Epithelial cell of umbilical artery (primary cell): ENCODE measurements at places on chromosomes 11 and 22. TPM values are rescaled to one million over a fixed set of nuclear protein-coding genes. Genes with fewer than 3 reads are reported as not detected.

The VWA5A gene
- total RNA-seq: 13.7 and 18.5 TPM in 2 replicates

The OR5D18 gene
- not detected in 2 replicates for total RNA-seq

The CD59 gene
- 971 and 1,074 TPM in 2 replicates for total RNA-seq

The CREB3L1 gene
- 0.32 and 1.2 TPM in 2 replicates for total RNA-seq

The EFCAB6 gene
- total RNA-seq: 0.30 and 0.65 TPM in 2 replicates

The APOL1 gene
- total RNA-seq: 10.7 and 75.2 TPM in 2 replicates

The CYP2D6 gene
- total RNA-seq: not detected in 2 replicates

The SLC6A5 gene
- not detected in 2 replicates for total RNA-seq

The SGSM1 gene
- under 0.01 and 0.30 TPM in 2 replicates for total RNA-seq

The CCDC87 gene
- under 0.01 and 0.15 TPM in 2 replicates for total RNA-seq

The GALNT18 gene
- total RNA-seq: 12.0 and 14.0 TPM in 2 replicates

The SYT7 gene
- under 0.01 and 0.30 TPM in 2 replicates for total RNA-seq

The NRIP3 gene
- total RNA-seq: 7.0 and 24.0 TPM in 2 replicates

The TLCD5 gene
- 5.5 and 9.3 TPM in 2 replicates for total RNA-seq

The SCGB1D2 gene
- not detected in 2 replicates for total RNA-seq

The OR8G5 gene
- total RNA-seq: not detected in 2 replicates

The PIH1D2 gene
- 1.2 and 1.9 TPM in 2 replicates for total RNA-seq

The CHRDL2 gene
- total RNA-seq: not detected in 2 replicates

The KRTAP5-8 gene
- not detected in 2 replicates for total RNA-seq

The TRIM49D1 gene
- not detected in 2 replicates for total RNA-seq

The KRTAP5-1 gene
- total RNA-seq: not detected in 2 replicates

The SMC1B gene
- total RNA-seq: 0.15 TPM in 1 of 2 replicates, not detected in the other

The PHRF1 gene
- total RNA-seq: 24.5 and 26.0 TPM in 2 replicates

The TMEM184B gene
- total RNA-seq: 19.6 and 22.7 TPM in 2 replicates

The ROBO4 gene
- 132 and 166 TPM in 2 replicates for total RNA-seq

The HORMAD2 gene
- not detected in 2 replicates for total RNA-seq

The PGA5 gene
- not detected in 2 replicates for total RNA-seq

The TSGA10IP gene
- total RNA-seq: not detected in 2 replicates

The ESAM gene
- 69.8 and 70.7 TPM in 2 replicates for total RNA-seq

The DGCR6 gene
- 1.9 and 2.4 TPM in 2 replicates for total RNA-seq

The NPTXR gene
- total RNA-seq: 0.32 and 0.46 TPM in 2 replicates

The ZNF280B gene
- total RNA-seq: 0.97 and 1.4 TPM in 2 replicates

The LGALS12 gene
- total RNA-seq: not detected in 2 replicates

The DEFB131B gene
- total RNA-seq: not detected in 2 replicates

The GP1BB gene
- total RNA-seq: 1.6 TPM in 1 of 2 replicates, not detected in the other

The KRTAP5-2 gene
- not detected in 2 replicates for total RNA-seq

The ME3 gene
- 51.3 and 87.7 TPM in 2 replicates for total RNA-seq

The APOBEC3A gene
- total RNA-seq: not detected in 2 replicates

The TEX54 gene
- not detected in 2 replicates for total RNA-seq

The ANKK1 gene
- not detected in 2 replicates for total RNA-seq

The SNU13 gene
- total RNA-seq: 84.8 and 96.7 TPM in 2 replicates

The CNIH2 gene
- not detected in 2 replicates for total RNA-seq

The GPHA2 gene
- total RNA-seq: not detected in 2 replicates

The ANO9 gene
- not detected in 2 replicates for total RNA-seq

The CLCF1 gene
- 0.61 and 1.3 TPM in 2 replicates for total RNA-seq

The SPON1 gene
- not detected in 2 replicates for total RNA-seq

The RAPSN gene
- under 0.01 and 0.30 TPM in 2 replicates for total RNA-seq

The F2 gene
- not detected in 2 replicates for total RNA-seq

The RAB36 gene
- 1.6 and 2.4 TPM in 2 replicates for total RNA-seq

The MIAT gene
- total RNA-seq: 0.32 and 0.46 TPM in 2 replicates

The LAYN gene
- 1.8 and 3.9 TPM in 2 replicates for total RNA-seq

The FAT3 gene
- total RNA-seq: under 0.01 TPM in 2 replicates

The XKR3 gene
- not detected in 2 replicates for total RNA-seq

The FBXO7 gene
- 43.2 and 44.8 TPM in 2 replicates for total RNA-seq

The PNPLA5 gene
- not detected in 2 replicates for total RNA-seq

The SSRP1 gene
- total RNA-seq: 83.5 and 83.6 TPM in 2 replicates

The SMTNL1 gene
- total RNA-seq: not detected in 2 replicates
